ENCODE measurements at places on chromosomes 7 and 10.

- DNase-seq: no peak
Measured at GRCh38 chr10:7819121-7819460, 786 bp downstream of the TAF3 start.

GRCh38 chr10:3060481-3060889 is 6.9 kb upstream of the PFKP start:
- DNase-seq: no peak

DNA sequence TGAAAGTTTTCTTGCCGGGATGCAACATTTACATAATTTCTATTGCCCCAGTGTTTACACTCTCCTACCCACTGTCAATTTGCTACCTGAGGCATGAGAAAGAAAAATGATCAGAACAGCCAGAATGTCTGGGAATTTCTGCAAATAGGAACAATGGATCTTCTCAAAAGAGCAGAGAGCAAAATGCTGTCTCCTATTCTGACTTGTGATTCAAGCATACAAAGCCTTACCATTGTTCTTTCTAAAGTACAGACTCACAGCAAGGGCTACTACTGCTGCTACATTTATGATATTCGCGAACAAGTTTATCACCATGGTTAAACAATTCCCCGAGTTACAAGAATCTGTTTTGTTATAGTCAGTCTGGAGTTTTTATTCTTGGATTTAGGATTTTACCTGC is 329.9 kb upstream of the CELF2 start:
- DNase-seq: no peak

DNA sequence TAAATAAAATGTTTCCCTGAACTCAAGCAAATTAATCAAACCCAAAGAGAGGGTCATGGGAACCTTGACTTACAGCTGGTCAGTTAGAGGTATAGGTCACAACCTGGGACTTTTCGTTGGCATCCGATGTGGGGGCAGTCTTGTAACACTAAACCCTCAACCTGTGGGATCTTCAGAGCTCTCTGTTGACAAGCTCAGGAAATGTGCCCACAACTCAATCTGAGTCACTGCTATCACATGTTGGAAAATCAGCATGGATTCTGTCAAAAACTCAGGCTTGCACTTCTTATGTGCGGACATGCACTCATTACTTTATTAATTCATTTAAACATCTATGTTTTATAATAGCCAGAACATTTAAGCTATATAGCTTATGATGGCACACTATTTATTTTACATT is 424.6 kb upstream of the SORCS1 start:
- no peak for DNase-seq

GRCh38 chr10:3588346-3588745 is 196.7 kb downstream of the KLF6 start:
- no peak for DNase-seq

- no peak for DNase-seq
Measured at GRCh38 chr7:82423446-82423845, 20.1 kb downstream of the CACNA2D1 start.

- DNase-seq: no peak
Measured at GRCh38 chr10:113450046-113450804, 102.6 kb upstream of the HABP2 start.

DNA sequence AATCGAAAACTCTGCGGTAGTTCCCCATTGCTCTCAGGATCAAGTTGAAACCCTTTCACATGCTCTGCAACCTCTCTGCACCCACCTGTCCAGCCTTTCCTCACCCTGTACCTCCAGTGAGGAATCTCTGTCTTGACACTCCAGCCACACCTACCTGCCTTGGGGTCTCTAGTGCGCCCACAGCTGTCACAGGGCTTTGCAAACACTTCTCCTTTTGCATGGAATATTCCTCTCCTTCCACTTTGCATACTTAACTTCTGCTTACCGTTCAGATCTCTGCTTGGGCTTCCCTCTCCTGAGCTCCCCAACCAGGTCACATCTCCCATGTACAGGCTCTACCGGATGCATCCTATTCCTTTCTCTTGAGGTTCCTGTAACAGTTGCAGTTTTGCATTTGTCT is 6.6 kb upstream of the ZYX start:
- no peak for DNase-seq

DNA sequence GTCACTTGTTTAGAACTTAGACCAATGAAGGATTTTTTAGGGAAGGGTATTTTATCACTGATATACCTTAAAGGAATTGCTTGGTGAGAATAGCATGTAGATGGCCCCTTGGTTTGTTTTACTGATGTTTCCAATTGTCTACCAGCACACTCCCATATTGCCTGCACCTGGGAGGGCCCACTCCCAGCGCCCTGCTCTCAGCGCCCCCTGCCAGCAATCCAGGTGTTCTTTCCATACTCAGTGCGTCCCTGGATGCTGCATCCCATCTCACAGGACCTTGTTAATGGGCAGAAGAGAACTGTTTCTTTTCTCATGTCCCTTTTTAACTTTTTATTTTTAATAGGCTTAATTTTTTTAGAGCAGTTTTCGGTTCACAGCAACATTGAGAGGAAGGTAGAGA is 24.1 kb upstream of the SFRP5 start:
- no peak for DNase-seq

- no peak for DNase-seq
Measured at GRCh38 chr10:58661336-58661735, 148.7 kb downstream of the BICC1 start.

DNA sequence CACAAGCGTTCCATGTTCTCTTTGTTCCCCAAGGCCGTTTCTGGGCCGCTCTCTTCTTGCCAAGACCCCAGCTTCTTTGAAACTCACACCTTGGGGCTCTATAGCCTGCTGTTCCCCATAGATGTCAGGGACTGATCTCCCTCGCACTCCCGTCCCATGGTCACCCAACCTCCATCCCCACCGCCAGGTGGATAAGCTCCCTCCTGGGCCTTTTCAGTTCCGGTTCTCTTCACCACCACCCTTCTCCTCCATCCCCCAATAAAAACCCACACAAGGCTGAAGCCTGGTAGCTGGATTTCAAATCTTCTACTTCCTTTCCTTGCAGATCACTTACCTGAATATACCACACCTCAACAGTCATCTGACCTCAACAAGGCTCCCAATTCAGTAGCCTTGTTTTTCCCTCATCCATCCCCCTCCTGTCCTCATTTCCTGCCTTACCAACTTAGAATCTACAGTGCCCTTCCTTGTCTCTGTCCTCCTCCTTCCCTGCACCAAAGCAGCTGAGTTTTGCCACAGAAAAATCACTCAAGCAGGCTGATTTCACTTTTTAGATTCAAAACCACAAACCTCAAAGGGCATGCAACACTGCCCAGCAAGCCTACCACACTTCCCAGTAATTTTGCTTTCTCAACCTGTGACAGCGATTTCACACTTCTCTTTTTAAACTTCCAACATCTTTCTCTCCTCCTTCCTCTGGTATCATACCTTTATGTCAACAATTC is 7.7 kb downstream of the SLC37A3 start:
- peak; percentile 65 for DNase-seq

DNA sequence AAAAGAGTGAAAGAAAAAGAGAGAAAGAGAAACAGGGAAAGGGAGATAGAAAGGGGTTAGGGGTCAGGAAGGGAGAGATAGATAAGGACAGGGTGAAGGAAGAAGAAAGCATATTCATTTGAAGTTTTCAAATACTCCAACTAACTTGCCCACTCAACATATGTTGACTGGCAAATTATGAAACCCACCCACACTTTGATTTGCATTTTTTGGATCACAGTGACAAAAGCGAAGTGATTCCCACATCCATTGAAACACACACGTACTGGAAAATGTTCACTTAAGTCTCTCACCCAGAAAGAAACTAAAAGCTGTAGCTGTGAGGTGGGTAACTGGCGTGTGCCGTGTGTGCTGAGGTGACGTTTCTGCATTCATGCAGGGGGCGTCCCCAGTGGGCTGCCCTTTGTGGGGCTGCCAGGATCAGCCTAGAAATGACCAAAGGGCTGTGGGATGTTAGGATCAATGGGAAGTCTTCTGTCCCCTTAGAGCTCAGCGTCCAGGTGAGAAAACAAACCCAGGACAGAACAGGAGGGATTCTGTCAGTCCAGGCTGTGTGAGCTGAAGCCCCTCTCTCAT is 134.9 kb upstream of the ADARB2 start:
- DNase-seq: no peak

- no peak for DNase-seq
Measured at GRCh38 chr7:88759230-88760135, at the start of gene ZNF804B. TSS of gene ZNF804B (plus strand) at chr7:88759700. CDS start at chr7:88759977, 277 bp downstream.

DNA sequence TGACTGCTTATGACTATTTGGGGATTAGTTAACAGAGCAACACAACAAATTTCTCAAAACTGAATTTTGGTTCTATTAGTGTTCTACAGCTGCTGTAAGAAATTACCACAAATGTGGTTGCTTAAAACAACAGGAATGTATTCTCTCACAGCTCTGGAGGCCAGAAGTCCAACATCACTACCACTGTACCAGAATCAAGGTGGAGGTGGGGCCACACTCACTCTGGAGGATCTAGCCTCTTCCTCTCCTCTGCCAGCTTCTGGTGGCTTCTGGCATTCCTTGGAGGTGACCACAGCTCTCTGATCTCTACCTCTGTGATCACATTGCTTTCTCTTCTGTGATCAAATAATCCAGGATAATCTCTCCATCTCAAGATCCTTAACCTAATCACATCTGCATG is 194.7 kb upstream of the BMPER start:
- peak; percentile 61 for DNase-seq

DNA sequence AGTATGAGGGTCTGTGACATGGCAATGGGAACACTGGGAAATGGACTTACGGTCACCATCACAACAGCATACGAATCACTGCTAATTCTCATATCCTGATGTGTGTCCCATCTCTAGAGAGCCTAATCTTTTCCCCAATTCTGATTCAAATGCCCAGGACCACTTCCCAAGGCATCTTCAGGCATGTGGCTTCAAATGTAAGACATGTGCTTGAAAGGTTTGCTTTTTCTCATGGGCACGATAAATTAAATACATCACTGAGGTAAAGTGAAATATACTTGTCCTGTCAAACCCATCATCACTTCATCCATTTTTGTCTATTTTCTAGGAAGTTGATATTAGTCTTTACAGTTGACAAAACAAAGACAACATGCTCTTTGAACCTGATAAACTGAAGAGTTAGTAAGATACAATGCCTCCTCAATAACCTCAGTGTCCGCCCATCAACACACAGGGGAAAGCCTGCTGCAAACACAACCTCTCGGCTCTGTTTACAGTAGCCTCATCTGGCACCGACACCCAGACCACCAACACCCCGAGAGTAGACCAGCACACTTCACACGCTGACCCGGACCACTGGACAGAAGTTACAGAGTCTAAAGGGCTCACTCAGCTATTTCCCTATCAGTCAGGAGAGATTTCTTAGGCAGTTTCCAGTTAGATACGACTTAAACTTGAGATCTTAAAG is 24.8 kb downstream of the GRB10 start:
- DNase-seq: no peak

DNA sequence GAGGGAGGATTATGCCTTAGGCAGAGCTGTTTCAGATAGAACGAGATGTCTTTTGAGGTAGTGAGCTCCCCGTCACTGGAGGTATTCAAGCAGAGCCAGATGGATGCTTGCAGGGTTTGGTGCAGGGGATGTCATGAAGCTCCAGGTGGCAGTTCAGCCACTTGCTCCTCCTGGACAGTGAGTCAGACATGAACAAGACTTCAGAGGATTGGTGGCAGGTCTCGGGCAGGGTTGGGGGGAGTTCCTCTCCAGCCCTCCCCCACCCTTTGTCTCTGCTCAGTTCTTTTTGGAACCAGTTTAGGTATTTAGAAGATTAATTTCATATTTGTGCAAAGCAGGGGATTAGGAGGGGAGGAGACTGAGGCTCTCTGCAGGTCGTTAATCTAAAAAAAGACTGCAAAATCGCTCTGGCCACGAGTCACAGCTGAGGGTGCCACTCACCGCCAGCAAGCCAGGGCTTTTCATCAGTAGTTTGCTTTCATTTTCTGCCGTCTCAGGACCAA is 21.5 kb upstream of the MYL10 start:
- no peak for DNase-seq

DNA sequence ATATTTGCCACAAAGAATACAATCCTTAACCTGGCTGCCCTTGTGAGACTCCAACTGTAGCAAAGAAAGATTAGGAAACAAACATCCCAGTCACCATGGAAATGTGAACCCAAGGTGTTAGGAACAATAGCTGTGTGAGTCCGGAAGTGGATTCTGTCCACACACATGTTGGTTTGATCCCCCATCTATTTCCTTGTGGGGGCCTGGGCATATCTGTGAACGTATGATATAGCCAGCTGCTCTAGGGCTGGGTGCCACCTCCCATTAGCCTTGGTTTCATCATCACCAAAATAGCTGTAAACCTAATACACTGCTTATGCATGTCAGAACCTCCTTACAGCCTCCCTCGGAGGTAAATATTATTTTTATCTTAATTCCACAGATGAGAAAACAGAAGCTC is 26.4 kb downstream of the GRK5 start:
- peak; percentile 53 for DNase-seq

- peak; percentile 63 for DNase-seq
Measured at GRCh38 chr7:28407651-28408050, 4.7 kb upstream of the CREB5 start.

DNA sequence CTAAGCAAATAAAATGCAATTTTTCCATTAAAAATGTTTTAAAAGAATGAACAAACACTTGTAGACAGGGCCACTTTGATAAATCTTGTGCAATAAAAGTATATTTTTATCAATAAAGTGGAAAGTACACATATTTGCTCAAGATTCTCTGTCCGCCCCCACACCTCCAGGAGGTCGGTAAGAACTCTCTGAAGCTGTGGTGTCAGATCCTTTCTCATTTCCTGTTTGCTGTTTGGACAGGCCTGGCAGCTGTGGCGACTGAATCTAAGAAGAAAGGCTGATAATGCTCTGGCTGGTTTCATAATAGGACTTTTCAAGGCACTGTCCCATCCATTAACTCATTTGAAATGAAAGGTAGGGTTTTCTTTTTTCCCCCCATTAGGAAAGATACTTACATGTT is 15.3 kb upstream of the ASB4 start:
- DNase-seq: peak; percentile 71

DNA sequence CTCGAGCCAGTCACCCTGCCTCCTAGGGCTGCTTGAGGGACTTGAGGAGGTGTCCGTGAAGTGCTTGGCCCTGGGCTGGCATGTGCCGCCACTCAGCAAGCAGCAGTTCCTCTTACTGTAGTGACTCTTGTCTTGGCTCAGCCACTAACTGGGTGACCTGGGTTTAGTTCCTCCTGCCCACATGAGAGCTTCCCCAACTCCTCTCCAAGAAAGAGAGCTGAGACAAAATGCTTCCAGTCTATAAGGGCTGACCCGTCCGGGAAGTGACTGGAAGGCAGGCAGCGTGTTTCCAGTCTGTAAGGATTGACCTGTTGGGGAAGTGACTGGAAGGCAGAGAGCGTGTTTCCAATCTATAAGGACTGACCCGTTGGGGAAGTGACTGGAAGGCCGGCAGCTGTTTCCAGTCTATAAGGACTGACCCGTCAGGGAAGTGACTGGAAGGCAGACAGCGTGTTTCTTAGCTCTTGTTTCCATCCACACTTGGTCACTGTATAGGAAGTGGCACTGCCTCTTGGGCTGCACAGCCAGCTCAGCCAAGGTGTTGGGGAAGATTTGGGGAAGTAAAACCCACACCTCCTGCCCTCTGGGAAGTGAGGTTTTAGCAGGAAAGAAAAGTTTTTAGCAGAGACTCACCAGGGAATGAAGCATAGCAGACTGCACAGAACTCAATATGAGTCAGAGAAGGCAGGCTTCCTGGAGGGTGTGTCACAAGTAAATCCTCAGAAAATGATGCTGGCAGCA is 53.3 kb upstream of the PPIF start:
- no peak for DNase-seq

- peak; percentile 45 for DNase-seq
Measured at GRCh38 chr10:98295907-98296306, 27.9 kb upstream of the LOXL4 start.
